Transverse colon (tissue), 4 donors: ENCODE measurements at places on chromosomes 12 and 14. TPM values are rescaled to one million over a fixed set of nuclear protein-coding genes. Genes with fewer than 3 reads are reported as not detected.

- no peak for DNase-seq
Observed at GRCh38 chr12:99916555-99916954, 68.2 kb downstream of the ANKS1B start.

GRCh38 chr14:97824218-97824617 is 1027.0 kb downstream of the VRK1 start:
- no peak for DNase-seq

- no peak for DNase-seq
Observed at GRCh38 chr12:121034616-121035305, 4.3 kb downstream of the OASL start.

- peak; percentile 68 for DNase-seq
Observed at GRCh38 chr14:49594347-49595091, 4.2 kb upstream of the LRR1 start.

DNA sequence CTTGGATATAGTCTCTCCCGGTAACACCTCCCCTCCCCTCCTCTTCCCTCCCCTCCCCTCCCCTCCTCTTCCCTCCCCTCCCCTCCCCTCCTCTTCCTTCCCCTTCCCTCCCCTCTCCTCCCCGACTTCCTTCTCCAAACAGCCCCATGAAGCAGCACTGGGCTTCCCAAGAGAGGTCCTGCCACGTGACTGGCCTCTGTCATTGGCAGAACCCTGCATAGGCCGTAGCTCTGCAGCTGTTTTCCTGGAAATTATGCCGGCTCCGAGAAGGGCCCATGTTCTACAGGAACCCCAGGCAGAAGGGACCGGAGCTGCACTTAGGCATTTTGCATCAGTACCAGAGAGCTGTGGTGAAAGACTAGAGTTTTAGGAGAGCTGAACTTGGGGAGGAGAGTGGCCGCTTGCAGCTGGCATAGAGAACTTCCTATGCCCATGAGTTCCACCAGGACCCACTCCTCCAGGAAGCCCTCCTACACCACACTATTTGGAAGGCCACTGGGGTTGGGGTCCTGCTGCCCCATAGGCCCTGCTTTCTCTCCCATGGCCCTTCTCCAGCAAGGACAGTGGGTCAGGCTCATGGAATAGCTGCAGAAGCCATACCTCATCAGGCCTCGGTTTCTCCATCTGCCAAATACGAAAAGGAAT is 5.1 kb upstream of the TNFAIP2 start:
- peak; percentile 55 for DNase-seq

DNA sequence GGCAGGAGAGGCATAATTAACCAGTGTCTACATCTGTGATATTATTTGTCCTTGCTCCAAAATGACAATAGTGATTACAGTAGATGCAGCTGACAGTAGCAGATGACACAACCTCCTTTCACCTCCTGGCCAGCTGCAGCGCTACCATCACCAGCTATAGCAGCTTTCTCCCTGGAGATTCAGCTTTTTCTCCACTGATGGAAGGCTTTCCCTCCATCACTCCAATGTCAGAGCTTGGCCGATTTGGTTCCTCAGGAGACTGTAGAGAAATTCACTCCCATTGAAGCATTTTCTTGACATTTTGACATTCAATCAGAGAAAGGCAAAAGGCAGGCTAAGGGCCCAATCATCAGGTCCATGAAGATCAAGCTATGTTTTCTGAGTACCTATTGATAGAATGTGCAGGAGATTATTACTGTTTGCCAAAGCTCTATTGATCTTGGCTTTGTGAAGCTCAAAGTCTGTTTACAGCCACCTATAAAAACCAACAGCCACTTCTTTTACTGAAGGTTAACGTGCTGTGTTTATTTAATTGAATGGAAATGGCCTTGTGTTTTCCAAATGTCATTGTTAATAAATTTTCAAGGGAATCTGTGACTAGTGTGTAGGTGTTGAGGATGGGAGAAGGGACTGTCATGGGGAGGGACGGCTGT is 785.1 kb downstream of the DIO2 start:
- no peak for DNase-seq

DNA sequence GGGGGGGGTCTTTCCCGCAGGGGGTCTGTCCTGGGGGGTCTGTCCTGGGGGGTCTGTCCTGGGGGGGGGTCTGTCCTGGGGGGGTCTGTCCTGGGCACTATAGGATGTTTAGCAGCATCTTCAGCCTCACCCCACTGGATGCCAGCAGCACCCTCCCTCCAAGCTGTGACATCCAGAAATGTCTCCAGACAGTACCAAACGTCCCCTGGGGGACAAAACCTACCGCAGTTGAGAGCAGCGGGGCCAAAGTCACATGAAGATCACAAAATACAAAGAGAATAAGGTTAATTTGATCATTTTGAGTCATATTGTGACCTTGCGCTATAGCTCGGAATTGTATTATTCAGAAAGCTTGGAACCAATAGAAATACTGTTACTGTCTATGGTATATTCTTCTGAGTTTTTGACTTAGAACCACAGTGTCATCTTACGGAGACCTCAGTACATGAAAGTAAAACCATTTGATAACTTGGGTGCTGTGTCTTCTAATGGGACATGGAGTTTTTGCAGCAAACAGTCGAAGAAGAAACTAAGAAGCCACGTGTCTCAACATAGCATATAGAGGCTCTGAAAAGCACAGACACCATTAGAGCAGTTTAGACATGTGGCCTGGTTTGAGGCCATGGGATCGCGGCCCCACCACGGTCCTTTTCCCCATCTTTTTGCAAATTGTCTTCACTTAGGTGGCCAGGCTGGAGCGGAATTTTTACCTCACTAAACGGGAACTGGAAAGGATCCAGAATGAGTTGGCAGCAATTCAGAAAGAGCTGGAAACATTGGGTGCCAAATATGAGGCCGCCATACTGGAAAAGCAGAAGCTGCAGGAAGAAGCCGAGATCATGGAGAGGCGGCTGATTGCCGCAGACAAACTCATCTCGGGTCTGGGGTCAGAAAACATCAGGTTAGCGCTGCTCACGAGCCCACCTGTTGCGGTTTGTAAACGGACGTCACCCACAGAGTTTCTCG is 59.9 kb downstream of the CCDC92 start:
- DNase-seq: no peak

DNA sequence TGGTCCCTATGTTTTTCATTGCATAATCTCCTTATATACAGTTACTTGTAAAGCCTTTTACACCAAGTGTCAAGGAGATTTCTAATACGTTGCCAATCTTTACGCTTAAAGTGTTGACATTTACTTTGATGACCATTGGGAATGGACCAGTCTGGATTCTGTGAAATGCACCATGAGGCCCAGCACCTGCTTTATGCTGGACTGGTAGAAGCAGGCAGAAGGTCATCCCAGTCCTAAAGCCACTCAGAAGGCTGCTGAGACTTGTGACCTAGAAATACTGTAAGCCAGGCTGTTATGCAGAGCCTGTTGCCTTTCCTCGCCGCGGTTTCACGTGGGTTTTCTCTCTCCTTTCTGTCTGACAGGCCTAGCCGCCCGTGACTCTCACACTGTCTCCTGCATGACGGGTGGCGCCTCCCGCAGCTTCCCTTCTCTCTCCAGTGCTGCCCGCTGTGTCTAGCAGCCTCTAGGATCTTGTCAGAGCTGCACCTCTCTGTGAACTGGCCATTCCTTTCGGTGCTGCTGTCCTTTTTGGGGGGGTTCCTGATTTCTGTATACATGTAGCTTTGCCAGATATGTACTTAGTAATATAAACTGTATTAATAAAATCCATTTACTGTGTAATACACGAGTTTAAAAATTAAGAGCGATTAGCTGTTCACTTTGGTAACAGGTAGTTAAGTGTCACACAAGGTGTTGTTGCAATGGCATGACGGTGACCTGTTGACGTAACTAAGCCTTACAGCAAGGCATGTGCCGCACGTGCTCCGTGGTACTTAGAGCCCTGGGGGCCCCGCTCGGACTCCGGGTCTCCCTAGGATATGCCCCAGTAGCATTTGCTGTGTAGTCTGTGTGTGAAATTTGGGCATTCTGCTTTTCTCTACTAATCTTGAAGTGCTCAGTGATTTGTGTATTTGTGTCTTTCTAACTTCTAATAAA is 29.7 kb downstream of the XRCC3 start:
- DNase-seq: no peak

DNA sequence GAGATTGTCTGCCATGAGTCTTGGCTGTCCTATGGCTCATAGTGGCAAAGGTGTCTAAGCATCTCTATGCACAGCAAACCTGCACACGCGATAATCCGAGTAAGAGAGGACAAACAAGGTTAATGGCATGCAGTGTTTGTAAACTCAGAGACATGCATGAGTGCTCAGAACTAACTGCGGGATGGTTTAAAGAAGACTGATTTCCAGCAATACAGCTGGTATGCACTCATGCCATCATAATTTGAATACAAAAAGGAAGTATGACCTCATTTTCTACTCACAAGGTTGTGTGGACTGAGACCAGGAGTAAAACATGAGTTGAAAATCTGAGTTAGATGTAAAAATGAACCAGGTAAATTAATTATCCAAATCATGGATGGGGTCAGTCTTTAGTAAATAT is 16.6 kb upstream of the TCP11L2 start:
- DNase-seq: no peak

DNA sequence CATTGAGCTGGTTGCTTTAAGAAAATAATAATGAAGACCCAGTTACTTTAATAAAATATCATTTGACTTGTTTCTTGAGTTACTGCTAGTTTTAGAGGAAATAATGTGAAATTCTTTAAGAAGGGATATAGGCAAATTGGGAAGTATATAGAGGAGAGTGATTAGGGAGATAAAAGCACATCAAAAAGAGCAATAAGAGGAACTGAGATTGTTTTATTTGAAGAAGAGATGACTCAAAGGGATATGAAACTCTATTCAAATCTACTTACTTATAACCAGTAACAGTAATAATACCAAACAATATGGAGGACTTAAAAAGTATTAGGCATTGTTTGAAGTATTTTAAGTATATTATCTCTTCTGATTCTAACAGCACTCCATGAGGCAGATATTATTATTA is 37.1 kb downstream of the LRRK2 start:
- DNase-seq: no peak

GRCh38 chr14:102231476-102232347 is 73.3 kb downstream of the MOK start:
- no peak for DNase-seq

- no peak for DNase-seq
Observed at GRCh38 chr12:116266631-116267349, 10.7 kb downstream of the MED13L start.

- peak; percentile 87 for DNase-seq
Observed at GRCh38 chr14:96104469-96105057, 65.4 kb downstream of the C14orf132 start.

DNA sequence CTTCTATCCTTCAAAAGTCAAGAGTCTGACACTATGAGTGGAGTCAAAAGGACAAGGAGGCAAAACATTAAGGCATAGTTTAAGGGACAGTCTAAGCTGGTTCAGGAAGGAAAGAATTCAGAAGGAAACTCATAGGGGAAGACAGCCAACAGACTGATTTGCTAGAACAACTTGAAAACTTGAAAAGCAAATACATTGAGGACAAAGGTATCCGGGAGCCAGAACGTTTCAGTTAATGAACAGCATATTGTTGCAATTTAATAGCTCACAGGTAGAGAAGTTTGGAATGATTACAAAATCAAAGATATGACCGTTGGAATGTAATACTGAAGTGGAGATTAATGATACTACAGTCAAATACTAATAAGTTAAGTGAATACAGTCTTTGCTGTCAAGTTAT is 312.8 kb upstream of the RPL10L start:
- no peak for DNase-seq

DNA sequence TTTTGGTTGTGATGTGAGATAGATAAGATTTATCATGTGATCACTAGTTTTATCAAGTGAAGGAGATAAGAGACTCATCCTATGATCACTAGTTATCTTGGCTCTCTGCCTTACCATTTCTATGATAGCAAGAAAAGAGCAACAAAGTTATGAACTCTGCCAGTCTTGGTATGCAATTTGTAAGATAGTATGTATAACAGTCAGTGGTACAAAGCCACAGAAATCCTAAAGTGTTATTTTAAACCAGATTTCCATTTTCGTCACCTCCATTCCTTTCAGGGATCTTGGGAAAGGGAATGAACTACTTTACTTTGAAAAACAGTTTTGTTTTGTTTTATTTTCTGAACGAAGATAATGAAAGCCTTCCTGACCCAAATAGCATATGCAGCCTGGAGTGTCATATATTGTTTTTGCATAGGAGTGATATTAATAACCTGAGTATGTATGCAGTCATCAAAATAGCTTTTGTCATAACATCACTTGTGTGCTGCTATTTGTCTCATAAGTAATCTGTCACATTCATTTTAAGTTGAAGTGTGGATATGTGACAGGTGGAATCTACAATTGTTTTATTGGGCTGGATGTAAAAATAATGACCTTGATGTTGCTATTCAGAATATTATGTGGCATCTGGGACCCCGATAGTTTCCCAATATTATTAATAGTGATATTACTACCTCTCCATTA is 35.0 kb downstream of the FLRT2 start:
- no peak for DNase-seq

DNA sequence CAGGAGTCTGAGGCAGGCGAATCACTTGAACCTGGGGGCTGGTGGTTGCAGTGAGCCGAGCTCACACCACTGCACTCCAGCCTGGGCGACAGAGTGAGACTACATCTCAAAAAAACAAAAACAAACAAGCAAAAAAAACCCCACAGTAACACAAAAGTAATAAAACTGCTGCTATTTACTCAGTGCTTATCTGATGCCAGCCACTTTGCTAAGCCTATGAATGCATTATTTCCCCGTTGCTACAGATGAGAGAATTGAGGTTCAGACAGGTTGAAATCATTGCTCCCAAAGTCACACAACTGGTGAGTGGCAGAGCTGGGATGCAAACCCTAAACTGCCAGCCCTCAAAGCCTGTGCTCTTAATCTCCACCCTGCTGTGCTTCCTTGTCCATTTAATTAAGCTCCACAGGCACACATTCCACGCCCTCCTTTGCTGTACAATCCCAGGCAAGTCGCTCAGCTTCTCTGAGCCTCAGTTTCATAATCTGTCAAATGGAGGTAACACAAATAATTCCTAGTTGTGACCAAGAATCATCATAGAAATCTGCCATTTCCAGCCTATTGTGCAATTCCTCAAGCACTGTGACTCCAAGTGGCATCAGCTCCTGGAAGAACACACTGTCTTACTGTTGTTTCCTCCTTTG is 5.7 kb upstream of the OAS3 start:
- DNase-seq: no peak

The RABGGTA gene
- total RNA-seq: 53.1 TPM

The ACOT4 gene
- total RNA-seq: not detected

The CCDC196 gene
- not detected for total RNA-seq

The CELA1 gene
- not detected for total RNA-seq

The G2E3 gene
- 10.2 TPM for total RNA-seq

The PYM1 gene
- 35.2 TPM for total RNA-seq

The GRIP1 gene
- total RNA-seq: 9.0 TPM

The SMCO3 gene
- not detected for total RNA-seq

The SERPINA12 gene
- total RNA-seq: not detected

The KLRF2 gene
- total RNA-seq: not detected
